RPMI8226 (cell line): ENCODE measurements at places on chromosomes 16 and 17.

- DNase-seq: no peak
Observed at GRCh38 chr16:79658301-79659033, 57.9 kb upstream of the MAF start.

GRCh38 chr17:40069751-40070708 lies 7.3 kb downstream of the THRA start:
- peak; percentile 86 for DNase-seq

DNA sequence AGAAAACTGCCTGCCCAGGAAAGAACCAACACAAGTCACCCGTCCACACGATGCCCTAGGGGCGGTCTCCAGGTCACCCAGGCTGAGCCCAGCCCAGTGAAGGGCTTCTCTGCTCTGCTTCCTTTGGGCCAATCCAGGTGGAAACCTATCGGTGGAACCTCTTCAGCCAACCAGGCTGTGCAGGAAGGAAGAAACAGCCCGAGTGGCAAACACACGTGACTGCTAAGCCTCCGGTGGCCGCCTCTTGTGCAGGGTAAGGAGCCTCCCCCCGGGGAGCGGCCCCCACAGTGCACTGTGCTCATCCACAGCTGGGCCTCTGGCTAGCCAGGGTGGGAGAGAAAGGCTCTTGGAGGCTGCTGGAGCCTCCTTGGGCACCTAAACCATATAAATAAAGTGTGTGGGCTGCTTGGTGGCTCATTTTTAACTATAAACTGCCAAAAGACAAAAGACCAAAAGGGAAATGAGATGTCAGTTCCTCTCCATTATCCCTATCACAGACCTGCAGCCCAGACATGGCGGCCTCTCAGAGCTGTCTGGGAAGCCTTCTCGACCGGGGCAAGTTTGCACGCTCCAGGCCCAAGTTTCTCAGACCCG lies 2.4 kb downstream of the RTN4RL1 start:
- DNase-seq: no peak

DNA sequence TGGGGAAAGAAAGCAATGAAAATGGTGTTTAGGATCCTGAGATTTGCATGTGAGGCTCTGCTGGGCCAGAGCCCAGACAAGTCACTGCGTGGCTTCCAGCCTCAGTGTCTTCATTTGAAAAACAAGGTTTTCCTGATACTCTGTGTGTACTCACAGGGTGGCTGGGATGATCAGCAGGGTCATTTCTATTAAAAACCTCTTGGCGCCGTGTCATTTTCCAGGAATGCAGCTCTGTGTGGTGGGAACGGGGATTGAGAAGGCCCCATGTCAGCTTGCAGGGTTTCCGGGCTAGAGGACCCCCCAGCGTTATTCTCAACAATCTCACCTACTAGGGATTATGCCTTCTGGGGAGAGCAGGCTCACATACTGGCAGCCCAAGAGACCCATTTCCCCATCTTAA lies 73.5 kb downstream of the FOXL1 start:
- DNase-seq: no peak

DNA sequence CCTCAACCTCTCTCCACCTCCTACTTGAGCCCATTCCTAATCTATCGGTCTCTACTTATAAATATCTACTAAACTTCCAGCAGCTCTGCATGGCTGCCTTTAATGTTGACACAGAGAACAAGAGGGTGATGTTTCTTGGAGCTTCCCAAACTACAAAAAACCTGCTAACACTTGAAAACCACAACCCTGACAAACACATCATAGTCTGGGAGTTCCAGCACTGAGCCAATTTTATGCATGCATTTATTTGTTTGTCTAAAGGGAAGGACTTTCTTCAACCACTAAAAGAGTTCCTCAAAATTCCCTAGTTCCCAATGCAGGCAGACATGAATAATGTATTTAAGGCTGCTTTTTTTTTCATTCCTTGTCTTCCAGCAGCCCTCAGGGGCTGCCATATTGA lies 331.8 kb upstream of the XYLT1 start:
- no peak for DNase-seq

- no peak for DNase-seq
Observed at GRCh38 chr17:57521606-57522005, 223.5 kb downstream of the CCDC182 start.

- DNase-seq: no peak
Observed at GRCh38 chr17:6487251-6488007, 43.2 kb downstream of the PIMREG start.
